ENCODE measurements at places on chromosomes 7 and 10. TPM values are rescaled to one million over a fixed set of nuclear protein-coding genes. Genes with fewer than 3 reads are reported as not detected.

Gene AGR3
- total RNA-seq: not detected

Gene PSD
- total RNA-seq: under 0.01 TPM

Gene ZSCAN21
- 8.4 TPM for total RNA-seq

Gene ANKRD2
- 0.49 TPM for total RNA-seq

Gene THSD7A
- total RNA-seq: 27.2 TPM

Gene ZC3HAV1L
- 23.1 TPM for total RNA-seq
